Erythroblast (primary cell): ENCODE measurements at places on chromosomes 1 and 21.

GRCh38 chr1:3114131-3114744 is 45.2 kb downstream of the PRDM16 start:
- peak; percentile 12 for DNase-seq

DNA sequence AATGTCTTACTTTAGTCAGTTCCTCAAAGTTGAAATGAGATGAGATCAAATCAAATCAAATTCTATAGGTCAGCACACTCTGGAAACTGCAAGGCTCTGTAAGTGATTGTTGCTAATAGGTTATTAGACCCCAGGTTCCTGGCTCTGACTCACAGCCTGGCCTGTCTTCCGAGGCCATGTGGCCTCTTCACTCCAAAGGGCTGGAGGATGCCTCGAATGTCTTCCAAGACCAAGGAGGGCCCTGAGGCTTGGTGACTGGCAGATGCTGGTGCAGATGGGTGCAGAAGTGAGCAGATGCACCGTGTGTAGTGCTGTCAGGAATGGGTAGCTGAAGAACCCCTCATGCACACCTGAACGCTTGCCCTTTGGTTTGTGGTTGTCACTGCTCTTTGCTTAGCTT is 113.4 kb downstream of the MAB21L3 start:
- no peak for DNase-seq

DNA sequence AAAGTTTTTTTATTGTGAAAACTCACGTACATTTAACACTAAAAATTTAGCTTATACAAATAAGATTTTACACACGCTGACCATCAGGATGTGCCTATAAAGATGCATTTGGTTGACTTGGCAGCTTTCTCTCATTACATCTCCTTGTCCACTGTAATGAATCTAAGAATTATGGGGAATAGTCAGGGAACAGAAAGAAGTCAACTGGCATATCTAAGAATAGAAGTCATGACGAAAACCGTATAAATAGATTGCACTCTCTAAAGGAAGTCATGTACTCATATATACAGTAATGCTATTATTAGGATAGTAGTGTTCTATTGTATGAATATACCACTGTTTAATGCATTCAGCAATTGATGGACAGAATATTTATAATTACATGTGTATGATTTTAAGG is 575.8 kb upstream of the B3GALT2 start:
- DNase-seq, result no peak

GRCh38 chr1:157893686-157894085 is 52.1 kb upstream of the CD5L start:
- no peak for DNase-seq

DNA sequence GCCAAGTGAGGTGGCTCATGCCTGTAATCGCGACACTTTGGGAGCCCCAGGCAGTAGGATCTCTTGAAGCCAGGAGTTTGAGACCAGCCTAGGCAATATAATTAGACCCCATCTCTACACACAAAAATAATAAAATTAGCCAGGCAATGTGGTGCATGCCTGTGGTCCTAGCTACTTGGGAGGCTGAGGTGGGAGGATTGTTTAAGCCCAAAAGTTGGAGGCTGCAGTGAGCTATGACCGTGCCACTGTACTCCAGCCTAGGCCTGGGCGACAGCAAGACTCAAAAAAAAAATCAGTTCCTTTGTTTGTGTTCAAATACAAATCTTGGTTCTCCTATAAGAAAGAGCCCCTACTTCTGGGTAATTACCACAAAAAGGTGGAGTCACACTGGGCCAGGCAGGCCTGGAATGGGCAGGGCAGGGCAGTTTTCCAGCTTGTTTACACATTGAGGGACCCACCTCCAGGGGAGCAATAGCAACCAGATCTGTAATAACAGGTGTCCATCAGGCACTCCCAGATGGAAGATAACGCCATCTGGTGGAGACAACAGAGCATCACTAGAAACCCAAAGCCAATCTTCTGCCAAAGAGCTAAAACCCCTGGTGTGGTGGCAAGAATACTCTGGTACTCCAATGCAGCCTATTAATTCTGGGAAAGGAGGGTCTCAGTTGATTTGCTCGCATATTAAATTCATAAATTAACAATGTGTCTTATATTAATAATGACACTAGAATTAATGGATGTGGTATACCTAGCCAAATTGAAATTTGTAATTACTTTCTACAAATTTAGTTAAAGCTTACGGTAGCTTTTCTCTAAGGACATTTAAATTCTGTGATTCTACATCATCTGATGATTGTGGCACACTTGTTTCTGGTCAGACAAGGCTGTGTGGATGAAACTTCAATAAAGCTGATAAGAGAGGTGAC is 13.2 kb downstream of the PPP1R15B start:
- DNase-seq, result peak; percentile 83

GRCh38 chr1:8323706-8324105 is 5.8 kb downstream of the SLC45A1 start:
- no peak for DNase-seq

DNA sequence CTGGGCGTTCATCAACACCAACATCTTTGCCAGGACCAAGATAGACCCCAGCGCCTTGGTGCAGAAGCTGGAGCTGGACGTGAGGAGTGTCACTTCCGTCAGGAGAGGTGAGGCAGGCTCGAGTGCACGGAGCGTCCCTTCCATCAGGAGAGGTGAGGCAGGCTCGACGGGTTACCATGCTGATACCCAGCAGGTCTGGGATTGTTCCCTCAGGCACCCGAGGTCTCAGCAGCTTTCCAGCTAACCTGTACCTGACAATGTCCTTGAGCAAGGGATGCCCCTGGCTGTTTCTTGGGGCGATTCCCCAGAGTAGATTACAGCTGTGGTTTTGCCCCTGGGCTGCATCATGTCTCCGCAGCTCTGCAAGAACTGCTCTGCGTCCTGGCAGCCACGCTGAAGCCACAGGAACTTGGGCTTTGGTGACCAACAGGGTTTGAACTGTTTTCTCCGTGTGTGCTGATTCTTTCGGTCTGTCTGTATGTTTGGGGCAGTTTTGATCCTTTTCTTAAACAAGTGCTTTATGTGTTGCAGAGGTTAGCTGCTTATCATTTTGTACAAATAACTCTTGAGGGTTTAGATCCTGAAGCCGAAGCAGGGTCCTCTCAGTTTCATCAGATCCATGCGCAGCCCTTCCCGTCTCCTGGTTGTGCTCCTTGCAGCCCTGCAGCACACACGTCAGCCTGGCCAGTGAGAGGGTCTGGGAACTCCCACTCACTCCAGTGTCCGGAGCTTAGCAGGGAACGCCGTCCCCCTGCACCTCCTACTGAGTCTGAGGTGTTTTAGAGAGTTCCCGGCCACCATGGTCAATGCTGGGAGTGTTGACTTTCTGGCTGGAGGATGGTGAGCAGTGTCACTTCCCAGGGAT is 4.1 kb downstream of the SLX9 start:
- no peak for DNase-seq

DNA sequence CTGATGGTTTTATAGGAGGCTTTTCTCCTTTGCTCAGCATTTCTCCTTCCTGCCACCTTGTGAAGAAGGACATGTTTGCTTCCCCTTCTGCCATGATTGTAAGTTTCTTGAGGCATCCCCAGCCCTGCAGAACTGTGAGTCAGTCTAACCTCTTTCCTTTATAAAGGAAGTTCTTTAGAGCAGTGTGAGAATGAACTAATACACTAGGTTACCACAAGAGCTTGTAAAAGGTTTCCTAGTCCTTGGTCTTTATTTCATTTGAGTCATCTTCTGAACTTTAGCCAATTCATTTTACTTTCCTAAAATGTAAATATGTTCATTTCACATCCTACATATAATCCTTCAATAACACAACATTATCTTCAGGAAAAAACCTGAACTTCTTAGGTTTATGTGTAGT is 365.3 kb downstream of the HHIPL2 start:
- no peak for DNase-seq

DNA sequence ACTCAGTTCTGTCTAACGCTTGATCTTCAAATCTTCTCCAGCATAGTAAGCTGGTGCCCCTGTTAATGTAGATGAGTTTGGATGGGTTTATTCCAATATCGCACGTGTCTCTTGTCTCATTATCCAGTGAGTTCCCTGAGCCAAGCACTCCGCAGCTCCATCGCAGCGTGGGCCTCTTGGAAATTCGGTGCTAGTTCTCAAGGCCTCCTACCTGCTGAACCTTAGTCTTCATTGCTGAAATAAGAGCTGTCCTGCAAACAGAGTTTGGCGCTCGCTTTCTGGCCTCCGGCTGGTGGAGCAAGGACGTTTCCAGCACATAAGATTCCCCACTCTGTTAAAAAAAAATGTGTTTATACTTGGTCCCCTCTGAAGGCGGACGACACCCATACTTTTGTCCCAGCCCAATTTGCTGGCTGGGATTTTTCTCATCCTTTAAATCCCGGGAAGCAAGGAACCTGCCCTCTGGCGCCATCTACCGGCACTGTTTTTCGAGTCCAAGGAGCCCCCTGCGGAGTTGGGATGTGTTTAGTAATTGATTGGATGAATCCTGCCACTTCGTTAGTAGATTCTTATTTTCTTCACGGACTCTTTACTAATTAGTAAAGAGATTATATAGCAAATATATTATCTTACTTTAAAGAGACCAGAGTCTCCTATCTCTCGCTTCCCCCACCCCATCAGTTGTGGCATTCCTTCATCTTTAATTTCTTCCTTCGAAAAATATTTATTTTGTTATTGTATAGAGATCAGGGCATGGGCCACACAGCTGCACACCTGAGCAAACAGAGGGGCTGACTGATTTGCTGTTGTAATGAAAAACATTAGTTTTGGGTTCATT is 14.7 kb downstream of the JUN start:
- peak; percentile 29 for DNase-seq

DNA sequence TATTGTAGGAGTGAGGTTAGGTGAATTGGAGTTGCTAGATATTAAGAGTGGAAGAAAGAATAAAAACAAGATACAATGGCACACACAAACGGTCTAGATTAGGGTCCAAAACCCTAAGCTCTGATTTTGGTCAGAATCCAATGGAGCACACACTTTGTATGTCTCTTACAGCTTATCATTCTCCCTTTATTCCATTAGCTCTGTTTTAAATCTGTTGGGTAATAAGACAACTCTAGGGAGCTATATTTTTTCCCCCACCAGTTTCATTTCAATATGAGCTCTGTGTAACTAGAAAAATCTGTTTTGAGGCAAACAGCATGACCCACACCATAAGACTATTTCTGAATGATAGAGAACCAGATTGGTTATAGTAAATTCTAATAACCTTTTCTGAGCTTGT is 465.6 kb downstream of the ADGRL2 start:
- DNase-seq, result no peak

GRCh38 chr1:216521477-216521876 is 98.2 kb upstream of the USH2A start:
- DNase-seq, result no peak

GRCh38 chr1:57553666-57554065 is 129.8 kb upstream of the DAB1 start:
- DNase-seq, result no peak

- no peak for DNase-seq
Measured at GRCh38 chr1:208077232-208078075, 166.5 kb upstream of the CD34 start.

- DNase-seq, result peak; percentile 53
Measured at GRCh38 chr1:223401873-223402789, 8.9 kb downstream of the CCDC185 start.
